Fibroblast of skin of right biceps (primary cell): ENCODE measurements at places on chromosomes 4 and X.
A peak's percentile ranks its signal among the peaks of the same experiment; 100 is the strongest.

DNA sequence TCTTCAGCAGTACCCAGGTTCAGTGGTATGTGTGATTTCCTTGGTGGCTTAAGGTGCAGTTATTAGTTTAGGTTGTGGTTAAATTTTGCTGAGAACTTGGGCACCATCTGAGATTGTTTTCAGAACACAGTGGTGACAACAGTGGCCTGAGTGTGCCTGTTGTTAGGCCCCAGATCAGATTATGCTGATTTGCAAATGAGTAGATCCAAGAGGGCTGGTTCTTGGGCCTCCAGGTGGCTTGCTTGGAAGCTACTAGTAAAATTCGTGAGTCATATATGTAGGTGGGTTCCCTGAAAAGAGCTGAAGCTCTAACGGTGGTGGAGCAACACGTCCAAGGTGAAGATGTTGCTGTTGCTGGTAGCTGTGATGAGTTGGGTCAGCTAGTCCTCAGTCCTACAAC lies 2619.6 kb downstream of the PCDH7 start:
- DNase-seq = no peak

GRCh38 chr4:80237992-80238391 lies 28.5 kb upstream of the FGF5 start:
- peak; percentile 98 for DNase-seq

DNA sequence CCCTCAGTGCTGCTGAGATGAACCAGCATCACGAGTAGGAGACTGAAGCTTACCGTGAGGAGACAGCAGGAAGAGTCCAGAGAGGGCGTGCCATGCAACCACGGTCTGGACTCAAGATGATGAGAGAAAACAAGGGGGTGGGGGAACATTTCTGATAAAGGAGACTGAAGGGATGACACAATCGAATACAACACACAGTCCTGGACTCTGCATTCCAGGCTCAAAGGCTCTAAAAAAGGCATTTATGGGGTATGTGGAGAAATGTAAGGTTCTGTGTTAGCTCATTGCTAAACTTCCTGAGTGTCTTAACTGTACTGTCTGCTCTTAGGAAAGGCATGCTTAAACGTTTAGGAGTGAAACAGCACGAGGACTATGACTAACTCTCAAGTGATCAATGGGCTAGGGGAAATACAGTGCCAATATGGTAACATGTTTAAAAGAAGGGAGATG lies 20.6 kb upstream of the IRAK1 start:
- DNase-seq = peak; percentile 74

GRCh38 chr4:126221717-126222340 lies 907.1 kb downstream of the FAT4 start:
- DNase-seq = no peak

DNA sequence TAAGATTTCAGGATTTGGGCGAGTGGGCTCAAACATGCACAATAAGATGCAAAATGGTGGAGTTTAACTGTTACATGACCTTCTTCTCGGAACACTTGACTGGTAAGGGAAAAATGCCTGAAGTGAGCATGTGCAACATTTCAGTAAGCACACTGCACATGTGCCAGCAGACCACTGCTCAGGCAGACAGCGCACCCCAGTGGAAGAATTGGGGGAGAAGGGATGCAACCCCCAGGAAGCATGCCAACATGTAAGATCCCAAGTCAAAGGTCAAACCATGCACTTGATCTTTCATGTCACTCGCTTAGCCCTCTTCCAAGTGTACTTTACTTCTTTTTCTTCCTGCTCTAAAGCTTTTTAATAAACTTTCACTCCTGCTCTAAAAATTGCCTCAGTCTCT lies 256.3 kb downstream of the CENPC start:
- DNase-seq = no peak

GRCh38 chrX:13373027-13373426 lies 53.2 kb upstream of the ATXN3L start:
- no peak for DNase-seq

- peak; percentile 54 for DNase-seq
These were observed 946.6 kb downstream of the STIM2 start for GRCh38 chr4:27807207-27807606.

GRCh38 chr4:111208970-111209369 lies 586.1 kb upstream of the PITX2 start:
- DNase-seq = no peak

DNA sequence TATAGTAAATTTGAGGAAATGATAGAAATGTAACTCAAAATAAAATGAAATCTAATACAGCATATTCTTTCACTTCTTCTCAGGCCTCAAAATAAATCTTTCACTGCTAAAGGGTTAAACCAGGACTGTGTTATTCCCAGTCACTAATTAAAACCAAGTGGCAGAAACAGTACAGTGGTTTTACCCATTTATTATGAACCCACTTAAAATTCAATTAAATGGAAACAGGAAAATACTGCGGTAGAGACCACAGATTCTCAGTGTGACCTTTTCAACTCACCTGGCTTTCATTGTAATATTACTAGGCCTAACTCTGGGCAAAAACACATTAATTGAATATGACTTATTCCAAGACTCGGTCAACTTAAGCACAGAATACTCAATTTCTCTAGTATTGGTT lies 176.5 kb upstream of the DKK2 start:
- DNase-seq = peak; percentile 15

DNA sequence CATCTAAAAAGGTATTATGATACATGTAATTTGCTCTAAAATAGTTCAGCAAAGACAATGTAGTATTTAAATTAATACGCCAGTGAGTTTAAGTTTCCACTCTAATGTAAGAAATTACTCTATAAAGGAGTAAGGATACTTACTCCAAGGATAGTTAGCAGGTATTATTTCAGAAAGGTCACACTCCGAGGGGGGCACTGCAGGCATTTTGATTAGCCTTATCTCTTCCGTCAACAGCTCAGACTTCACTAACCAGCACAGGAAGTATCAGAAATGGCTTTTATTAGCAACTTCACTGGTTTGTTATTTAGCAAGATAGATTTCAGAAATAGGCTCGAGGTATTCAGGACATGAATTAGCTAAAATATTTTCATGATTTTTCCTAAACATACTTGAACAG lies 127.0 kb downstream of the COX18 start:
- no peak for DNase-seq

- DNase-seq = no peak
These were observed 83.5 kb downstream of the SHOX start for GRCh38 chrX:714131-714530.

DNA sequence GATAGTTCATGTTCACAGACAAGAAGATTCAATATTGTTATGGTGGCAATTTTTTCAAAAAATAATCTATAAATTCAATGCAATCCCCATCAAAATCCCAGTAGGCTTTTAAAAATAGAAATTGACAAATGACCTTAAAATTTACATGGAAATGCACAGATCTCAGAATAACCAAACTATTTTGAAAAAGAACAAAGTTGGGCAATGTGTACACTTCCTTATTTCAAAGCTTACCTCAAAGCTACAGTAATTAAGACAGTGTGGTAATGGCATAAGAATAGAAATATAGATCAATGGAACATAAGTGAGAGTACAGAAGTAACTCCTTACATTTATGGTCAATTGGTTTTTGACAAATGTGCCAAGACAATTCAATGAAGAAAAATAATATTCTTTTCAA lies 39.0 kb downstream of the FRMD7 start:
- DNase-seq = no peak

GRCh38 chr4:111879539-111879938 lies 265.7 kb upstream of the FAM241A start:
- no peak for DNase-seq

DNA sequence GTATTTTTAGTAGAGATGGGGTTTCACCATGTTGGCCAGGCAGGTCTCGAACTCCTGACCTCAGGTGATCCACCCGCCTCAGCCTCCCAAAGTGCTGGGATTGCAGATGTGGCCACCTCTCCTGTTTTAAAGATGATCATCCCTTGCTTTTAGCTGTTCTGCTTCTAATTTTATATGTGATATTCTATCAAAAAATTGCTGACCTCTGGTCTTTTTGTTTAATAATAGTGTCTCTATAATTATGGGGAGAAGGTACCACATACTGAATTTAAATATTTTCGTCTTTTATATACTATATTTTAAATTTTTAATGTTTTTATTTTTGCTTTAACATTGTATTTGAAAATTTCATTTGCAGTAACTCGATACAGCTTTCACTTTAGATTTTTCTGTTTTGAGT lies 15.6 kb downstream of the USP9X start:
- no peak for DNase-seq

GRCh38 chrX:46327566-46328115 lies 217.6 kb downstream of the ZNF674 start:
- peak; percentile 47 for DNase-seq

DNA sequence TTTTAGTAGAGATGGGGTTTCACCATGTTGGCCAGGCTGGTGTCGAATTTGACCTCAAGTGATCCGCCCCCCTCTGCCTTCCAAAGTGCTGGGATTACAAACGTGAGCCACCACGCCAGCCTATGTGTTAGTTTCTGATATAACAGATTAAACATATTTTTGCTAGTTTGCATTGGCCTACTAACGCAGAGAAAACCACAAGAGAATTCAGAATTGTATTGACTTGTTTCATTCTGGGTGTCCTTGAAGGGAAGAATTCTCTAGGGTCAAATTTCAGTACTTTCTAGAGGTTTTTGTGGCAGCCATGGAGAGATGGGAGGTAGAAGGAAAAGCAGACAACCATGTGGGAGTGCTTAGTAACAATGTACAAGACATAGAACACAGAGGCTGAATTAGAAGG lies 46.1 kb upstream of the BMPR1B start:
- DNase-seq = peak; percentile 34

DNA sequence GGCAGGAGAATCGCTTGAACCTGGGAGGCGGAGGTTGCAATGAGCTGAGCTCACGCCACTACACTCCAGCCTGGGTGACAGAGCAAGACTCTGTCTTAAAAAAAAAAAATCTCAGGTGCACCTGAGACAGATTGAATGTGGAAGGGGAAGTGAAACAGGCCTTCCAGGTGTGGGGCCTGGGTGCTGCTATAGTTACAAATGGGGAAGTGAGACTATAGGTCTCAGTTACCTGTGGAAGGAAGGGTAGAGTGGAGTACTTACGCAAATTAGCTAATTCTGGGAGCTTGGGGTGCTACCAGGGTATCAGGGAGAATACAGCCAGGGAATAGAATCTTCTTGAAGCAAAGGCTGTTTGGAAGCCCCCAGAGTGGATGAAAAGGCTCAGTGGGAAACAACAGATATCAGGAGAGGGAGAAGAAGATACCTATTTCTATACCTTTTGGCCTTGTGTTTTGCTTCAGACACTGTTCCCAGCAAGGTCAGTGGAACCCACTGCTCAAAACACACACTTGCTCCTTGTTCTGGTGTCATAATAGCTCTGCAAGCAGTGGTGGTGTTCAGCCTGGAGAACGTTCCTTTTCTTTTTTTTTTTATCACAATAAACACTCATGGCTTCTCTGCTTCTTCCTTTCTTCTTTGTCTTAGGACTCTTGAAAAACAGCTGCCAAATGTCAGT lies 7.0 kb downstream of the CD38 start:
- DNase-seq = no peak
